Activated T-cell treated with anti-CD3 and anti-CD28 coated beads for 24 hours (primary cell): ENCODE measurements at places on chromosomes 12 and 14.

- no peak for DNase-seq
Measured at GRCh38 chr14:105261781-105262180, 13.4 kb downstream of the BTBD6 start.

GRCh38 chr12:56163533-56164344, 5.6 kb downstream of the MYL6 start:
- DNase-seq, result no peak

DNA sequence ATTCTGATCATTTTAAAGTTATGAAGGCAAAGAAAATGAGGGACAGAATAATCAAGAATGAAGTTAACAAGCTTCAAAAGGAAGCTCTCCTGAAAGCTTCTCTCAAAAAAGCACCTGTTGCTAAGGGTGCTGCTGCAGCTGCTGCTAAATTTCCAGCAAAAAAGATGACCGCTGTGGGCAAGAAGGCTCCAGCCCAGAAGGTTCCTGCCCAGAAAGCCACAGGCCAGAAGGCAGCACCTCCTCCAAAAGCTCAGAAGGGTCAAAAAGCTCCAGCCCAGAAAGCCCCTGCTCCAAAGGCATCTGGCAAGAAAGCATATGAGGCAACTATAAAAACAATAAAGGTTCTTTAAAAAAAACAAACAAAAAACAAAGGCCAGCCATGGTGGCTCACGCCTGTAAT, 52.7 kb upstream of the NR2C1 start:
- DNase-seq, result no peak

DNA sequence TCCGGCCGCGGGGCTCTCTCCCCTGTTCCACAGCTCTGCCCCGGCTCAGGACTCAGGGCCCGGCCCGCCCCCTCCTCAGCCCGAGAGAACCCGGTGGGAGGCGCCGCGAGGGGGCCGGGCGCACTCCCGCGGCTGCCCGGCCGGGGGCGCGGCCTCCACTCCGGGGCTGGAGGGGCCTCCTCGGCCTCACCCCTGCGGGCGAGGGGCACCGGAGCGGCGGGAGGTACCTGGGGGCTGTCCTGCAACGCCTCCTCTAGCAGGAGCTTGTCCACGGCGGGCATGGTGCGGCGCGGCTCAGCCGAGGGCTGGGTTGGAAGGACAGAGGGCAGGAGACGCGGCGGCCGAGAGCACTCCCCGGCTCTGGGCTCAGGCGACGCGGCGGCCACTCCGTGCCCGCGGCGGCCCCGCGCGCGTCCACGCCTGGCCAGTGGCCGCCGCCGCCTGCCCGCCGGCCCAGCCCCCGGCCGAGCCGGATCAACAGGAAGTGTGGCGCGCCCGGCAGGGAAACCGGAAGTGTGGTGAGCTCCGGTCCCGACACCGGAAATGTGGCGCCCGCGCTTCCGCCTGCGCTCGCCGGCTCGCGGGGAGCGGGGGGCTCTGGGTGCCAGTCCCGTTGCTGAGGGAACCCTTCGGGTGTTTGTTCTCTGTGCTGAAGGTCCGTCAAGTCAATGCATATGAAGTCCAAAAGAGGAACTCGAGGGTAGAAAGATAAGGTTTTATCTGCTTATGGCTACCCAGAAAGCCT, at the start of gene APPL2:
Gene APPL2 (minus strand): TSS at position 443 of the 745 bp plus-strand sequence. CDS start 162 bp downstream, at position 281.
- peak; percentile 77 for DNase-seq

DNA sequence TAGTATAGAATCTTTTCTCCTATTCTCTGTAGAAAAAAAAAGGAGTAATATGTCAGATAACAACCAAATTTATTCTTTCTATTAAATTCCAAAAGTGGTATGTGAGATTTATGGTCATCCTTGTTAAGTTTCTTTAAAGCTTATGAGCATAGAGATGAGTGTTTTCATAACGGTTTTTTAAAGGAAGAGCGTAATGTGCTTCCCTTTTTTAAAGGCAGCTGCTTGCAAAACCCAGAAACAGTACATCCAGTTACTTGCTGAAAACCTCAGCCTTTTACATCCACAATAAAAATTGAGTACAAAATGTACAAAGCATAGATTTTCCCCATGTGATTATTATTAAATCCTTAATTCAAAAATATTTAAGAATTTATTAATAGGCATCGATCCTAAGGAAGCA, 53.6 kb upstream of the CD163 start:
- no peak for DNase-seq

GRCh38 chr12:28184375-28184774, 5.9 kb upstream of the CCDC91 start:
- no peak for DNase-seq

- DNase-seq, result no peak
Measured at GRCh38 chr12:89427508-89428156, 75.3 kb upstream of the DUSP6 start.

DNA sequence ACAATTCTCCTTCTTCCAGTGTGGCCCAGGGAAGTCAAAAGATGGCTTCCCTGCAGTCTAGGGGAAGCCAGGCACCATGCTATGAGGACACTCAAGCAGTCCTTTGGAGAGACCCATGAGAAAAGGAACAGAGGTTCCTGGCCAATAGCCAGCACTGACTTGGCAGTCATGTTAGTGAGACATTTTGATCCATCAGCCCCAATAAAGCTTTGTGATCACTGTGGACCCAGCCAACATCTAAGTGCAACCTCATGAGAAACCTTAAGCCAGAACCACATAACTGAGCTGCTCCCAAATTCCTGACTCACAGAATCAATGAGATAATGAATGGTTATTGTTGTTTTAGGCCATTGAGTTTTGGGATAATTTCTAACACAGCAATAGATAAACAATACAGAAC, 51.0 kb upstream of the NAP1L1 start:
- no peak for DNase-seq

- DNase-seq, result no peak
Measured at GRCh38 chr12:49627752-49628360, 4.5 kb downstream of the PRPF40B start.

GRCh38 chr12:92886131-92886530, 43.0 kb downstream of the EEA1 start:
- DNase-seq, result no peak

- no peak for DNase-seq
Measured at GRCh38 chr14:69712599-69713088, 54.3 kb upstream of the SRSF5 start.

- peak; percentile 25 for DNase-seq
Measured at GRCh38 chr12:125185740-125186470, 120.7 kb downstream of the AACS start.

- no peak for DNase-seq
Measured at GRCh38 chr12:18825138-18825537, 87.2 kb downstream of the CAPZA3 start.
